ENCODE measurements at places on chromosomes 11 and 22. TPM values are rescaled to one million over a fixed set of nuclear protein-coding genes. Genes with fewer than 3 reads are reported as not detected.

Gene GAL3ST1
- 4.0 TPM for total RNA-seq

Gene TBX1
- total RNA-seq, result not detected

Gene OR52K2
- not detected for total RNA-seq

Gene CENATAC
- 29.8 TPM for total RNA-seq

Gene SAA4
- total RNA-seq, result 1.3 TPM

Gene FBLN1
- 29.0 TPM for total RNA-seq

Gene PDGFB
- 159 TPM for total RNA-seq

Gene ARCN1
- 122 TPM for total RNA-seq

Data from kidney epithelial cell (primary cell).